Heart right ventricle (tissue), 16 donors: ENCODE measurements at places on chromosomes 6 and 20.

- no peaks in the 10 kb centered on the region for H3K4me1 ChIP-seq
- DNase-seq = no peak
- no peak overlapping the region for H3K4me3 ChIP-seq
- no peaks in the 10 kb centered on the region for H3K27me3 ChIP-seq
- no peaks in the 10 kb centered on the region for H3K36me3 ChIP-seq
Observed at GRCh38 chr6:166650824-166651807, 24.1 kb upstream of the RPS6KA2 start.

- H3K4me3 ChIP-seq = no peak overlapping the region
- peaks cover 51% of the 10 kb centered on the region for H3K4me1 ChIP-seq
- peak overlapping the region; percentile 59 for H3K27ac ChIP-seq
- DNase-seq = peak; percentile 46
- no peaks in the 10 kb centered on the region for H3K27me3 ChIP-seq
Observed at GRCh38 chr6:42030585-42031506, 19.5 kb upstream of the TAF8 start.

GRCh38 chr20:62525014-62525413 lies 49.2 kb upstream of the GATA5 start:
- DNase-seq = no peak
- H3K4me1 ChIP-seq = peaks cover 8% of the 10 kb centered on the region
- no peak overlapping the region for H3K4me3 ChIP-seq

DNA sequence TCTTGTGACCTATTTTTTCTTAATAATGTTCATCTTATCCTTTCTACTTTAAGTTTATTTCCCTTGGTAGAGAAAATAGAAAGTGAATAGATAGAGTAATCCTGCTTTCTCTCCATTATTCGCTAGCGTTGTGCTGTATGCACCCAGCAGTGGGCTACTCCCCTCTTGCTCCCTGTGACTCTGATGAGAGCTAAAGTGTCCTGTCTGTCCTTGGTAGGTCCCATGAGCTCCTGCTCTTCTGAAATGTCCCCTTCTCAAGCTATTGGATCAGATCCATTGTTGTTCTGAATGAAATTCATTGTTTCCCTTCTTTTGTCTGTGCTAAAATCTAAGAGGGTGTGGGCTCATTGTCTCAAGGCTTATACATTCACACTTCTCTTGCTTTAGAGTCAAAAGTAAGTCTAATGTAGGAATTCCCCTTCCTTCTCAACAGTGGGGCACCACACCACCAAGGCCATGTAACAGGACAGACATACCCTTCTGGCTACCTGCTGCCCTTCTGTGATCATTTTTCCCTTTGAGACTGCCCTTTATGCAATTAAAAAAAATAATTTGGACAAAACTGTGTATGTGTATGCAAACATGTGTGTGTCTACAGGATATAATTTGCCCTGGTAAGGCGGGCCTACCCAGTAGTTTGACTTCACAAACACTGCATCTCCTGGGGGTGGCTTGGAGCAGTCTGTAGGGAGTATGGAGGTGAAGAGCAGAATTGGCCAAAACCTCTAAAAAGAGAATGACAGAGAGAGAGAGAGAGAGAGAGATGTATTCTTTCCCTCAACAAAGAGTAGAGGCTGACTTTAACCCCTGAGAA lies 167.0 kb upstream of the MYLIP start:
- no peak overlapping the region for H3K4me3 ChIP-seq
- no peaks in the 10 kb centered on the region for H3K4me1 ChIP-seq
- H3K27ac ChIP-seq = no peak overlapping the region
- no peak for DNase-seq
- H3K27me3 ChIP-seq = no peaks in the 10 kb centered on the region
- no peaks in the 10 kb centered on the region for H3K36me3 ChIP-seq

GRCh38 chr6:40735521-40735920 lies 148.4 kb upstream of the LRFN2 start:
- no peak overlapping the region for H3K27ac ChIP-seq
- H3K36me3 ChIP-seq = no peaks in the 10 kb centered on the region
- no peak overlapping the region for H3K4me3 ChIP-seq
- no peak for DNase-seq
- no peaks in the 10 kb centered on the region for H3K4me1 ChIP-seq

GRCh38 chr6:128271011-128271410 lies 249.4 kb downstream of the PTPRK start:
- no peak overlapping the region for H3K4me3 ChIP-seq
- H3K4me1 ChIP-seq = peaks cover 4% of the 10 kb centered on the region
- no peak overlapping the region for H3K27ac ChIP-seq
- H3K36me3 ChIP-seq = no peaks in the 10 kb centered on the region
- H3K27me3 ChIP-seq = no peaks in the 10 kb centered on the region

DNA sequence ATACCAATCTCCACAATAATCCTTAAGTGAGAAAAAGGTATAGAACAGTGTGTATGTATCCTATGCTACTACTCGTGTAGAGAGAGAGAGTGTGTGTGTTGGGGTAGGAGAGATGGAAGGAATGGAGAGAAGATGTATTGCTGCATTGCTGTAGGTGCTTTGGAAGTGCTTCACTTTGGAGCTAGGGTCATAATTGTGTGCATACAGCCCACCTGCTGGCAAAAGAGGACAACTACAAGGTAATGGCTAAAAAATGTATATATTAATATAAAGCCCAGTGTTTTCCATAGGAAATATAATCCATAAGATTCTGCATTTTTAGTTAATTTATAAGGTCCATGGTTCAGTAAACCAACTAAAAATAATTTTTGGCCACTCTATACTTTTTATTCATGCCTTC lies 36.1 kb downstream of the SERAC1 start:
- no peak overlapping the region for H3K4me3 ChIP-seq
- H3K4me1 ChIP-seq = no peaks in the 10 kb centered on the region
- no peak for DNase-seq

- DNase-seq = no peak
- H3K4me3 ChIP-seq = no peak overlapping the region
- no peaks in the 10 kb centered on the region for H3K36me3 ChIP-seq
- H3K27ac ChIP-seq = no peak overlapping the region
- no peaks in the 10 kb centered on the region for H3K4me1 ChIP-seq
Observed at GRCh38 chr6:126716032-126716431, 376.1 kb downstream of the CENPW start.

DNA sequence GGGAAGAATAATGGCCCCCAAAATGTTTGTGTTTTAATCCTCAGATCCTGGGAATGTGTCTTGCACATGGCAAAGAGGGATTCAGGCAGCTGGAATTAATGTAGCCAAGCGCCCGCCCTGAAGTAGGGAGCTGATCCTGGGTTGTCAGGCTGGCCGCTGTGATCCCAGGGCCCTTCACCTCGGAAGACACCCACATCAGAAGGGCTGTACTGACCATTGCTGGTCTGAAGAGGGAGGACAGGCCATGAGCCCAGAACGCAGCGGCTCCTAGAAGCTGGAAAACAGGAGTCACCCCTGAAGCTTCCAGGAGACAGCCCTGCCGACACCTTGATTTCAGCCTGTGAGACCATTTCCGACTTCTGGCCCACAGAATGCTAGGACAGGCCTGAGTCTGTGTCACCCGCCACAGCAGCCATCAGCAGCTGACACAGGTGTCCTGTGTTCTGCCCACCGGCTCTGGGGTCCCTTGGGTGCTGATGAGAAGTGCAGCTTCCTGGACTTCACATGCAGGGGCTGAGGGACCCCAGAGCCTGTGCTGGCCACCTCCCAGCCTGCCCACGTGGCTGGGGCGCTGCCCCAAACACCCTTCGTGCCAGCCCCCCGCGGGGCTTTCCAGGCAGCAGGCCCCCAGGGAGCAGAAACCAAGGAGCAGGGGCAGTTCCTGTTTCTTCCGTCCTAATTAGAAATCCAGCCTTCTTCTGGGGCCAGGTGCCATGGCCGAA lies 86.3 kb downstream of the ERMARD start:
- H3K27me3 ChIP-seq = peaks cover 43% of the 10 kb centered on the region
- no peak for DNase-seq
- no peak overlapping the region for H3K4me3 ChIP-seq
- H3K4me1 ChIP-seq = no peaks in the 10 kb centered on the region
- no peak overlapping the region for H3K27ac ChIP-seq
- no peaks in the 10 kb centered on the region for H3K36me3 ChIP-seq

- no peaks in the 10 kb centered on the region for H3K36me3 ChIP-seq
- no peak overlapping the region for H3K27ac ChIP-seq
- no peaks in the 10 kb centered on the region for H3K27me3 ChIP-seq
- H3K4me1 ChIP-seq = no peaks in the 10 kb centered on the region
- no peak for DNase-seq
- no peak overlapping the region for H3K4me3 ChIP-seq
Observed at GRCh38 chr6:156645097-156645496, 132.1 kb upstream of the ARID1B start.

DNA sequence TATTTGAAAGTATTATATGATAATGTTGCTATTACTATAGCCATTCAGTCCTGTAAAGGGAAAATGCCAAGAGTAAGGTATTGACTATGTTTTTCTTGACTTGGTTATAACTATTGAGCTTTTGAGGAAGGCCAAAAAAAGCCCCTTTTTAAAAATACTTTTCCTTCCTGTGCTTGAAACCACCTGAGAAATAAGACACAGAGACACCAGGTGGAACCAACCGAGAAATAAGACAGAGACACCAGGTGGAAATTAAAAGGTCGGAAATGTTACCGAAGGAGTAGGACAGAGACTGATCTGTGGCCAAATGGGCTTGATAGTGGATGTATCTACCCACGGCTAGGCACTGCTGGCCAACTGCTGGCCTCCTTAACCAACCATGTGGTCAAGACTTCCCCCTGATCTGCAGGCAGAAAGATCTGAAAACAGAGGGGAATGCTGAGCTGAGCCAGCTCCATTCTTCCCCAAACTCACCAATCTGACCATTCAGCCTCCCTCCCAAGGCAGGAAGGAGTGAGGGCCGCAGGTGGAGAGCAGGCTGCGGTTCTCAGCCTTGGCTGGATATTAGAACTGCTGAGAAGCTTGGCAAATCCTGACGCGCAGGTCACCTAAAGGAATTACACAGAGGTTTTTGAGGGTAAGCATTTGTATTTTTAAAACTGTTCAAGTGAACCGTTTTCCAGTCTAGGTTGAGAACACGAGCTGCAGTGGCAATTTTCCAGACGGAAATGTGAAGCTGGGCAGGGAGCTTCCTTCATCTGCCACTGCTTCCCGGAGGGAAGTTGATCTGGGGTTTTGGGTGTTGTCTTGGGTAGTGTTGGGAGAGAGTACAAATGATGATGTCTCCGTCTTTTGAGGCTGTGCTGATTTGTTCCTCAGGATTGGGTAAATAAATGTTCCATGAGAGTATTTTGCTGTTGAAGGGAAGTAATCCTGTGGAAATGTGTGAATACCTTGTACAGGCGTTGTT lies 121.7 kb upstream of the EXOC2 start:
- no peak overlapping the region for H3K4me3 ChIP-seq
- DNase-seq = no peak
- H3K27me3 ChIP-seq = no peaks in the 10 kb centered on the region
- H3K4me1 ChIP-seq = no peaks in the 10 kb centered on the region
- H3K36me3 ChIP-seq = no peaks in the 10 kb centered on the region

- no peak overlapping the region for H3K4me3 ChIP-seq
- no peaks in the 10 kb centered on the region for H3K27me3 ChIP-seq
- peaks cover 70% of the 10 kb centered on the region for H3K36me3 ChIP-seq
- no peak overlapping the region for H3K27ac ChIP-seq
Observed at GRCh38 chr20:38987777-38988176, 25.6 kb downstream of the DHX35 start.

- no peaks in the 10 kb centered on the region for H3K36me3 ChIP-seq
- H3K27me3 ChIP-seq = no peaks in the 10 kb centered on the region
- no peak overlapping the region for H3K27ac ChIP-seq
- H3K4me3 ChIP-seq = no peak overlapping the region
- H3K4me1 ChIP-seq = no peaks in the 10 kb centered on the region
Observed at GRCh38 chr6:114939630-114940029, 596.8 kb upstream of the HS3ST5 start.

- no peaks in the 10 kb centered on the region for H3K4me1 ChIP-seq
- H3K4me3 ChIP-seq = no peak overlapping the region
- no peak for DNase-seq
Observed at GRCh38 chr6:9783567-9783966, 631.3 kb downstream of the TFAP2A start.

GRCh38 chr6:47714802-47715201 lies 16.4 kb downstream of the ADGRF4 start:
- no peak overlapping the region for H3K4me3 ChIP-seq
- H3K27me3 ChIP-seq = no peaks in the 10 kb centered on the region
- no peaks in the 10 kb centered on the region for H3K36me3 ChIP-seq
- DNase-seq = no peak
- no peak overlapping the region for H3K27ac ChIP-seq
- H3K4me1 ChIP-seq = no peaks in the 10 kb centered on the region

GRCh38 chr6:39453241-39453640 lies 130.7 kb upstream of the KCNK16 start:
- no peaks in the 10 kb centered on the region for H3K36me3 ChIP-seq
- no peak overlapping the region for H3K27ac ChIP-seq
- no peaks in the 10 kb centered on the region for H3K27me3 ChIP-seq
- no peaks in the 10 kb centered on the region for H3K4me1 ChIP-seq

DNA sequence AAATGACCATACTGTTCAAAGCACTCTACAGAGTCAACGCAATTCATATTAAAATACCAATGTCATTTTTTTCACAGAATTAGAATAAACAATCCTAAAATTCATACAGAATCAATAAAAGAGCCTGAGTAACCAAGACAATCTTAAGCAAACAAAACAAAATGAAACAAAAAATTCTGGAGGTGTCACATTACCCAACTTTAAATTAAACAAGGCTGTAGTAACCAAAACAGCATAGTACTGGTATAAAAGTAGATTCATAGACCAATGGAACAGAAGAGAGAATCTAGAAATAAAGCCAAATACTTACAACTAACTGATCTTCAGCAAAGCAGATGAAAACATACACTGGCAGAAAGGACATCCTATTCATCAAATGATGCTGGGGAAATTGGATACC lies 346.9 kb upstream of the JAG1 start:
- DNase-seq = no peak
- H3K27ac ChIP-seq = no peak overlapping the region
- no peak overlapping the region for H3K4me3 ChIP-seq
- no peaks in the 10 kb centered on the region for H3K4me1 ChIP-seq
- H3K36me3 ChIP-seq = no peaks in the 10 kb centered on the region
- H3K27me3 ChIP-seq = no peaks in the 10 kb centered on the region

DNA sequence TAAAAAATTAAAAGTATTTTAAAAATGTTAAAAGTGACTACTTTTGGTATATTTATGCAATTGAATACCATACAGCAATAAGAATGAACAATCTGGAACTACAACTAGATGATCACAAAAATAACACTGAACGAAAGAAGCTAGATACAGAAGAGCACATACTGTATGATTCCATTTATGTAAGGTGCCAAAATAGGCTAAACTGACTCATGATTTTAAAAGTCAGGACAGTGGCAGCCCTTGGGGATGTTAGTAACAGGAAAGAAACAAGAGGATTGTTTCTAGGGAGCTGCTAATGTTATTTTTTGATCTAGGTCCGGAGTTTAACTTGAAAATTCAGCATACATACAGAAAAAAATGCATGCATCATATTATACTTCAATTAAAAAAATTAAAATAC lies 42.3 kb downstream of the KIF13A start:
- peaks cover 62% of the 10 kb centered on the region for H3K4me1 ChIP-seq
- no peak for DNase-seq
- no peaks in the 10 kb centered on the region for H3K36me3 ChIP-seq
- H3K27ac ChIP-seq = peak overlapping the region; percentile 18
- H3K27me3 ChIP-seq = no peaks in the 10 kb centered on the region
